Smooth muscle cell of the umbilical artery (primary cell): ENCODE measurements at places on chromosomes 5 and 9. TPM values are rescaled to one million over a fixed set of nuclear protein-coding genes. Genes with fewer than 3 reads are reported as not detected.

The LRRC14B gene
- not detected in 2 replicates for total RNA-seq

The ZNF879 gene
- 2.8 and 4.8 TPM in 2 replicates for total RNA-seq

The HRCT1 gene
- 0.30 and 0.51 TPM in 2 replicates for total RNA-seq

The C5orf52 gene
- not detected in 2 replicates for total RNA-seq

The ZNF300 gene
- 5.0 and 7.4 TPM in 2 replicates for total RNA-seq

The IL4 gene
- not detected in 2 replicates for total RNA-seq

The TRIP13 gene
- total RNA-seq = 4.2 and 21.2 TPM in 2 replicates
